ENCODE measurements at places on chromosomes 7 and 10.
A peak's percentile ranks its signal among the peaks of the same experiment; 100 is the strongest.

DNA sequence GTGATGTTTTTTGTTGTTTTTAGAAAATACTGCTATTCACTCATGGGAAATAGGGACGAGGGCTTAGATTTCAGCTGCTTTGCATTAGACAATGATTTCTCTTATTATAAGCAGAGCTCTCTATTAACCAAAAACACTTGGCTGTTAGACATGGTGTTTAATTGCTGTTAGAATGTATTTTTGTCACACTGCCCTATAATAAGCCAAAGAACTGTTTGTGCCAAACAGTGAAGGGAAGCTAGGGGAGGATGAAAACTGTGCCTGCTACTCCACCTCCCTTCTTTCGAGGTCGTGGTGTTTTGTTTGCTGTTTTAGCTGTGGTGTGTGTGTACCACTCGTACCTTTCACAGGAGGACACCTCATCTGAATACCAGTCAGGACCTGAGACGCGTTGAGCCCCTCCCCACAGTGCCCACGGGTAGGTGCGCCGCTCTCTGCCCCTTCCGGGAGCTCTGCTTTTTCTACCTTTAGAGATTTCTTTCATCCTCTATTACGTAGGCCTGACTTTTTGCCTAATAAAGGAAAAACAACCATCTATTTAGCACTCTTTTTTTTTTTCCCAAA, 57.9 kb downstream of the CUX1 start:
- H3K27ac ChIP-seq = no peak overlapping the region
- H3K36me3 ChIP-seq = no peaks in the 10 kb centered on the region
- H3K27me3 ChIP-seq = no peaks in the 10 kb centered on the region
- no peak for DNase-seq

- H3K27ac ChIP-seq = no peak overlapping the region
- H3K4me3 ChIP-seq = no peak overlapping the region
- peak; percentile 50 for DNase-seq
- H3K4me1 ChIP-seq = no peaks in the 10 kb centered on the region
Observed at GRCh38 chr10:69505636-69506318, 54.5 kb downstream of the TSPAN15 start.

GRCh38 chr10:29703271-29703670, 68.5 kb upstream of the SVIL start:
- H3K4me3 ChIP-seq = no peak overlapping the region
- H3K4me1 ChIP-seq = peaks cover 2% of the 10 kb centered on the region
- H3K36me3 ChIP-seq = no peaks in the 10 kb centered on the region
- DNase-seq = peak; percentile 56
- H3K27ac ChIP-seq = no peak overlapping the region

DNA sequence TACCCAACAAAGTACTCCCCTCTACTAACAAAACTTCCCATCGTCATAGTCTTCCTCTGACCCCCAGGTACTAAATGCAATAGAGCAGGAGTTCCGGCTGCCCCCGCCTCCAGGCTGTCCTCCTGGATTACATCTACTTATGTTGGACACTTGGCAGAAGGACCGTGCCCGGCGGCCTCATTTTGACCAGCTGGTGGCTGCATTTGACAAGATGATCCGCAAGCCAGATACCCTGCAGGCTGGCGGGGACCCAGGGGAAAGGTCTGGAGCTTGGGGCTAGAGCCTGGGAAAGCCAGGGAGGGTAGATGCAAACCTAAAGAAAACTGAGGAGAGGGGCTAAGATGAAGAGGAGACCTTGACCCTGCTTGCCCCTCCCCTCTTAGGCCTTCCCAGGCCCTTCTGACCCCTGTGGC, 15.3 kb downstream of the EPHB6 start:
- no peak overlapping the region for H3K4me3 ChIP-seq
- peak; percentile 62 for DNase-seq
- no peak overlapping the region for H3K27ac ChIP-seq
- H3K27me3 ChIP-seq = no peaks in the 10 kb centered on the region
- H3K36me3 ChIP-seq = no peaks in the 10 kb centered on the region

DNA sequence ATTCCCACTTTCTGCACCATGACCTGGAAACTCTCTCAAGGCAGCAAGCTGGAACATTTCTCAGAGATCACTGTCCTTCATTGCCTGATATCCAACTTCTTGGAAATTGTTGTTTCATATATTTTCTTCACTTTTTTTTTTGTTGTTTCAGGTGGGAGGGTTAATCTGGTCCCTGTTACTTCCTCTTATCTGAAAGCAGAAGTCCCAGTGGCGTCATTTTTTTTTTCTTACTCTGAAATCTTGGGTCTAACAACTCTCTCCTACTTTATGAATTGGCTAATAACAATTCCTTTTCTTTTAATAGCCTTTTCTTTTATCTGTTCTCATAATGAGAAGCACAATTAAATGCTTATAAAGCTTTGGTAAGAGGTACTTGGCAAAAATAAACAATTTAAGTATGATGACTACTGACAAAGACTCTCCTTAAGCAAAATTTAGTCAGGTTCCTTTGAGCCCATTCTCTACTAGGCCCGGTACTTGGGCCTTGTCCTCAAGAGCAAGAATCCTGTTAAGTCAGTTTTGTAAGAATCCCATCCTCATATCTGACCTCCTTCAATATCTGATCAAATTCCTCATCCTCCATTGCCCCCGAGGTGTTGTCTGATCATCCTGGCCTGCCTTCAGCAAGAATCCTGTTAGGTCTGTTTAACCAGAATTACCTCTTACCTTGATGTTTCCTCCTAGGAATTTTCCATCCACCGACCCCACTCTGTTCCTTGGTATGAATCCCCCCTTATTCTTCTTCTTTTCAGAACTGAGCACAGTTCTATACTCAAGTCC, 11.5 kb upstream of the CC2D2B start:
- no peak overlapping the region for H3K27ac ChIP-seq
- no peaks in the 10 kb centered on the region for H3K4me1 ChIP-seq
- H3K36me3 ChIP-seq = peaks cover 5% of the 10 kb centered on the region
- H3K4me3 ChIP-seq = no peak overlapping the region
- H3K27me3 ChIP-seq = no peaks in the 10 kb centered on the region

- H3K4me3 ChIP-seq = no peak overlapping the region
- H3K4me1 ChIP-seq = peaks cover 24% of the 10 kb centered on the region
- DNase-seq = no peak
- H3K36me3 ChIP-seq = no peaks in the 10 kb centered on the region
- H3K27ac ChIP-seq = no peak overlapping the region
- no peaks in the 10 kb centered on the region for H3K27me3 ChIP-seq
Observed at GRCh38 chr7:116171094-116171493, 39.2 kb upstream of the TES start.

- H3K27ac ChIP-seq = no peak overlapping the region
- H3K36me3 ChIP-seq = no peaks in the 10 kb centered on the region
Observed at GRCh38 chr10:2897619-2898508, 169.5 kb upstream of the PFKP start.

GRCh38 chr7:70319057-70319456, 720.8 kb downstream of the AUTS2 start:
- no peaks in the 10 kb centered on the region for H3K36me3 ChIP-seq
- no peak overlapping the region for H3K4me3 ChIP-seq
- no peaks in the 10 kb centered on the region for H3K27me3 ChIP-seq
- DNase-seq = no peak

DNA sequence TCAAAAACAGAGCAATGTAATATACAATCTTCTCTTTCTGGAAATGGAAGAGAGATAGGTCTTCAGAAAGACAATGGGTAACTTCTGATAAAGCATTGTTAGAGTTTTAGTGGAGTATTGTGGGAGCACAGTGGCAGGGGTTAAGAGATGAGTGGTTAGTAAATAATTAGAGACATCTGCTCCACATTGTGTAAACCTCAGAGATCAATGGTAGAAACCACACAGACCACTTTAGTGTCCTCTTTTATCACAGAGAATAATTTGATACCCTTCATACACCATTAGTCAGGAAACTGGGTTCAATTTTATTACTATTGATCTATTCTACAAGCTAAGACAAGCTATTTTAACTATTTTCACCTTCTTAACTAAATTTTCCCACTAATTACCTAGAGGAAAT, 35.9 kb upstream of the MAGI2 start:
- no peaks in the 10 kb centered on the region for H3K4me1 ChIP-seq
- DNase-seq = no peak
- no peak overlapping the region for H3K4me3 ChIP-seq
- no peaks in the 10 kb centered on the region for H3K36me3 ChIP-seq
- no peak overlapping the region for H3K27ac ChIP-seq

GRCh38 chr10:19412531-19412930, 363.9 kb downstream of the MALRD1 start:
- H3K27ac ChIP-seq = no peak overlapping the region
- no peak overlapping the region for H3K4me3 ChIP-seq
- H3K36me3 ChIP-seq = no peaks in the 10 kb centered on the region
- no peaks in the 10 kb centered on the region for H3K4me1 ChIP-seq

DNA sequence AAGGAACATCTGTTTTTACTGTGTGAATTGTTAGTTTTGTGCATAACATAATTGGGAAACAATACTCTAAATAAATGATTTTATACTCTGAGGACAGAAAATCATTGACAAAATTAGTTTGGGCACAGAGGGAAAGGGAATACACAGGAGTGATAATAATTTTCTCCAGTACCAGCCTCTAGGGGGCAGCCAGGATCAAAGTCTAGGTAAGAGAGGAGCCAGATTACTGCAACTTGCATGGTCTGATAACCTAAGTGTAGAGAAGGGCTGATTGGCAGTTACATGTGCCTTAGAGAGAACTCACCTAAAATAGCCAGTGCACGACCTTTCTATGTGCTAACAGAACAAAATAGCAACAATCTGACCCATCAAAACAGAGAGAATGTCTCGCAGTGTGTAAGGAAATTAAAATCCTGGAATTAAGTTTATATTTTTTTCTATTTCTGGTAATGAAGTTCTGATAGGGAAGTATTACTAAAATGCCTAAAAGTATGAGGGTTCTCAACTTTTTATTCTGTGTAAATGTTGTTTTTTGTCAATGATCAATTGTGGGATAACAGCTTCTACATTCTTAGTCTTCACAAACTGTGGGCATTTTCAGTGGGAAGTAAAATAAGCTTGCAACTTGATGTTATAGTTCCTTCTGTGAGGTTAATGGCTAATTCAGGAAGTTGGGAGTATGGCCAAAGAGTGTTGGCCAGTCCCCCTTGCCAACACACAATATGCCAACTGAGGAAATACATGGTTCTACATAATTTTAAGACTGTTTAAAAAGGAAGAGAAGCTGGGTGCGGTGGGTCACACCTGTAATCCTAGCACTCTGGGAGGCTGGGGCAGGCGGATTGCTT, 66.4 kb downstream of the EXOC6 start:
- no peaks in the 10 kb centered on the region for H3K27me3 ChIP-seq
- H3K4me1 ChIP-seq = no peaks in the 10 kb centered on the region
- peak; percentile 83 for DNase-seq
- H3K27ac ChIP-seq = no peak overlapping the region
- no peak overlapping the region for H3K4me3 ChIP-seq
- no peaks in the 10 kb centered on the region for H3K36me3 ChIP-seq

- no peak overlapping the region for H3K27ac ChIP-seq
- no peak for DNase-seq
- H3K27me3 ChIP-seq = no peaks in the 10 kb centered on the region
Observed at GRCh38 chr10:42640610-42641229, 2.4 kb upstream of the ZNF33B start.

DNA sequence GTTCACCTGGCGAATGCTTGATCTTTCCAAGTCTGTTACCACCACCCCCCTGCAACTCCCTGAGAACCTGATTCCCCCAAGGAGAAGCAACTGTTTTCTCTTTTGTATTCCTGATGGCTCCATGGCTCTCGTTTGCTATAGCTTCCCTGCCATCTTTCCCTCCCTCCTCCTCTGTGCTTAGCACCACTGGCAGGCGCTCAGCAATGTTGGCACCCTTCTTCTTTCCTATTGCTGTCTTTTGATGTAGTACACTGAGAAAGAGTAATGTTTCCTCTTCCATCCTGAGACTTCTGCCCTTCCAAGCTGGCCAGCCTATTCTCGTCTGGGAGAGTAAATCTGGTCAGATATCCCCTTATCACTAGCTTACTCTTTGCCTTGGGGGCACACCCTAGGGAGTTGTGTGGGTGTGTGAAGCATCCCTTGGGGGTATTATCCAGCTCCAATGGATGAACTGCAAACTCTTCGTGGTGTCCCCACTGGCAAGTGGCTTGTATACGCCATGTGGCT, 74.0 kb downstream of the BMPER start:
- H3K27ac ChIP-seq = peak overlapping the region; percentile 97
- peak overlapping the region; percentile 9 for H3K4me3 ChIP-seq
- H3K27me3 ChIP-seq = no peaks in the 10 kb centered on the region
- peaks cover 17% of the 10 kb centered on the region for H3K36me3 ChIP-seq
- peaks cover 41% of the 10 kb centered on the region for H3K4me1 ChIP-seq

DNA sequence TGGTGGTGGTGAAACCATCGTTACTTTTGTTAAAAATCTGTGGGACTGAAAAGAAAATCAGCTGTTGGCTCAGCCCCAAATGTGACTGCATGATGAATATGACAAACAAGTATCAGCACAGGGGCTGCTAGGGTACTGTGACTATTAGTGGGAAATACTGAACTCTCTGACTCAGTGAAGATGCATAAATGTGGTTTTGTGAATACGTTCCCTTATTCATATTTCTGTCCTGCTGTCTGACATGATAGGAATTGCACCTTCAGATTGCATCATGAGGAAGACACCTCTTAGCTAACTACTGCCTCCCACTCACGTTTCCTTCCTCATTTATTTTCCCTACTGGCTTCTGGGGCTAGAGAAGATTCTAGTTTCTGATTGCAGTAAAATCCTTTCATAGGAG, 1.4 kb downstream of the CLEC5A start:
- H3K27me3 ChIP-seq = no peaks in the 10 kb centered on the region
- H3K4me3 ChIP-seq = no peak overlapping the region
- H3K27ac ChIP-seq = no peak overlapping the region
- no peak for DNase-seq

- H3K4me1 ChIP-seq = peaks cover 5% of the 10 kb centered on the region
- H3K4me3 ChIP-seq = no peak overlapping the region
- no peak overlapping the region for H3K27ac ChIP-seq
- H3K36me3 ChIP-seq = no peaks in the 10 kb centered on the region
- DNase-seq = peak; percentile 88
- H3K27me3 ChIP-seq = no peaks in the 10 kb centered on the region
Observed at GRCh38 chr10:554182-554848, 135.2 kb downstream of the DIP2C start.

- H3K27me3 ChIP-seq = no peaks in the 10 kb centered on the region
- H3K27ac ChIP-seq = peak overlapping the region; percentile 57
- peaks cover 41% of the 10 kb centered on the region for H3K36me3 ChIP-seq
- DNase-seq = no peak
Observed at GRCh38 chr7:38215115-38215514, 37.1 kb downstream of the STARD3NL start.

- H3K4me3 ChIP-seq = no peak overlapping the region
- no peaks in the 10 kb centered on the region for H3K36me3 ChIP-seq
- no peak overlapping the region for H3K27ac ChIP-seq
- H3K27me3 ChIP-seq = peaks cover 10% of the 10 kb centered on the region
- H3K4me1 ChIP-seq = no peaks in the 10 kb centered on the region
- peak; percentile 50 for DNase-seq
Observed at GRCh38 chr7:22051886-22052673, 106.4 kb upstream of the CDCA7L start.

- no peak for DNase-seq
- H3K27me3 ChIP-seq = no peaks in the 10 kb centered on the region
- H3K36me3 ChIP-seq = no peaks in the 10 kb centered on the region
Observed at GRCh38 chr7:56471811-56472210, 355.6 kb upstream of the NUPR2 start.

GRCh38 chr7:106813705-106814305, 51.3 kb upstream of the PIK3CG start:
- no peak for DNase-seq
- no peak overlapping the region for H3K4me3 ChIP-seq
- H3K27ac ChIP-seq = no peak overlapping the region
- H3K27me3 ChIP-seq = no peaks in the 10 kb centered on the region
- no peaks in the 10 kb centered on the region for H3K36me3 ChIP-seq

GRCh38 chr10:102669206-102670064, 25.2 kb downstream of the TRIM8 start:
- H3K36me3 ChIP-seq = no peaks in the 10 kb centered on the region
- H3K4me1 ChIP-seq = peaks cover 13% of the 10 kb centered on the region
- no peak overlapping the region for H3K4me3 ChIP-seq
- no peaks in the 10 kb centered on the region for H3K27me3 ChIP-seq
- no peak overlapping the region for H3K27ac ChIP-seq
- peak; percentile 85 for DNase-seq
